Right atrium auricular region (tissue), 2 donors: ENCODE measurements at places on chromosomes 13 and 19. TPM values are rescaled to one million over a fixed set of nuclear protein-coding genes. Genes with fewer than 3 reads are reported as not detected.

Gene SULT2A1
- not detected for total RNA-seq

- H3K27me3 ChIP-seq, result no peaks in the 10 kb centered on the region
- peak overlapping the region; percentile 5 for H3K27ac ChIP-seq
- H3K4me1 ChIP-seq, result peaks cover 7% of the 10 kb centered on the region
- peaks cover 57% of the 10 kb centered on the region for H3K36me3 ChIP-seq
- DNase-seq, result no peak
These were observed 11.9 kb upstream of the F2RL3 start for GRCh38 chr19:16876904-16877361.

DNA sequence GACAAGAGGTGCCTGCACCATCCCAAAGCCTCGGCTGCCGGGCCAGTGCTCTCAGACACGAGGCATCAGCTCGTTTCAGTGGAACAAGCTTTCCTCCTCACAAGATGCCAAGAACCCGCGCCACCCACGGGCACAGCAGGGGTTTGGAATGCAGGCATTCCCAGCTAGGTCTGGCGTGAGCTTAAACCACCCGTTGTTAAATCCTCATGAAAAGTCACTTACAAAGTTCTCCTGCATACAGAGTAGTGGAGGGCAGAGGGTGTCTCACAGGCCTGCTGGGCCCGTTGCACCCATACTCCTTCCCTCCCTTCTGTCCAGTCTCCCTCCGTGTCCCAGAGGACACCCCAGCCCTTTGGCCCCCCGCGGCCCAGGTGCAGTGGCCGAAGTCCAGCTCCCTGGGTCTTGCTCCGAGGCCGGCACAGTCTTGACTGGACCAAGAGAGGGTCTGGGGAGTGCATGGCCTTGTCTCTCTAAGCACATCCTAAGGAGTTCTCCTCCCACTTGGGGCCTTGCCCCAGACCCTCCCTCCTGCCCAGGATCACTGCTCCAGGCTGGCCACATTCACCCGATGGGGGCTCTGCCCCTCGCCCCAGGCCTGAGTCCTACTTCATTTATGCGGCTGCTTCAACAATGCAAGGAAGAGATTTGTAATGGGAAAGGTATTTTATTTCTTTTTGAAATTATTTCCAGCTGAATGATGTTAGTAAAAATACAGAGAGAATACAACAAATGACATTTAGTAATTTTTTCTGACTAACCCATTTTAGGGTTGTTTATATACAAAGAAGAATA lies 35.2 kb upstream of the GRTP1 start:
- peak overlapping the region; percentile 76 for H3K27ac ChIP-seq
- no peak for DNase-seq
- no peak overlapping the region for H3K4me3 ChIP-seq
- no peaks in the 10 kb centered on the region for H3K4me1 ChIP-seq
- H3K36me3 ChIP-seq, result no peaks in the 10 kb centered on the region

Gene KLF1
- not detected for total RNA-seq

- H3K27me3 ChIP-seq, result no peaks in the 10 kb centered on the region
- no peaks in the 10 kb centered on the region for H3K36me3 ChIP-seq
- no peak for DNase-seq
- no peaks in the 10 kb centered on the region for H3K4me1 ChIP-seq
These were observed 3.8 kb upstream of the SLC7A9 start for GRCh38 chr19:32873247-32873959.

Gene ATCAY
- not detected for total RNA-seq

DNA sequence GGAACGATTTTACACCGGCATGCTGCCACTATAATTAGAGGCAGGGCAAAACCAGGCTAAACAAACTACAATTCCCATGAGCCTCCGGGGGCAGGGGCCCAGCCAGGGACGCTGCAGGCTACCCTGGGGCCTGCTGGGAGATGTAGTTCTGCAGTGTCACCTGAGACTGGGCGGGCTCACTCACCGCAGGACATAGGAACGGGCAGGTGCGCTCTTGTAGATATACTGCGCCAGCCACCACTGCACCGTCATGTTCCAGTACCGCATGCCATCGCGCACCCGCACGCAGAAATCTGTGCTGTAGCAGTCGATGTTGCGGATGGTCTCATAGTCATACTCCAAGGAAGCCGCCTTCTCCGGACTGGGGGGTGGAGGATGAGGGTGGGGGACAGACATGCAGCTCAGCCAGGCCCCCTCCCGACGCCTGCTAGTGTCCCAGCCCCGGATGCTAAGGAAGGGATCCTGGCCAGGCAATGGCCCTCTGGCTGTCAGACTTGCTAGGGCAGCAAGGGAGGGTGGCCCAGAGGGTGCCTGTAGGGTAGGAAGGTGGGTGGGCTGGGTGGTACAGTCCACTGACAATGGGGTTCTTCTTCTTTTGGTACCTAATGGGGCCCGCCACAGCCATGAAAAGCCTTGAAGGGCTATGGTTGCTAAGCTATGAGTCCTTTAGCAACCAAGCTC lies 5.8 kb upstream of the TMC4 start:
- H3K4me1 ChIP-seq, result no peaks in the 10 kb centered on the region
- H3K4me3 ChIP-seq, result no peak overlapping the region
- H3K27ac ChIP-seq, result no peak overlapping the region
- no peaks in the 10 kb centered on the region for H3K27me3 ChIP-seq
- H3K36me3 ChIP-seq, result no peaks in the 10 kb centered on the region

- no peak overlapping the region for H3K4me3 ChIP-seq
- no peaks in the 10 kb centered on the region for H3K4me1 ChIP-seq
- H3K36me3 ChIP-seq, result no peaks in the 10 kb centered on the region
These were observed 8.1 kb downstream of the SULT2B1 start for GRCh38 chr19:48560095-48560530.

- H3K27ac ChIP-seq, result no peak overlapping the region
- peak; percentile 78 for DNase-seq
- H3K27me3 ChIP-seq, result no peaks in the 10 kb centered on the region
- H3K36me3 ChIP-seq, result no peaks in the 10 kb centered on the region
- H3K4me1 ChIP-seq, result no peaks in the 10 kb centered on the region
- no peak overlapping the region for H3K4me3 ChIP-seq
These were observed 30.0 kb upstream of the TPT1 start for GRCh38 chr13:45370922-45371406.

GRCh38 chr19:51489113-51489512 lies 10.8 kb downstream of the CEACAM18 start:
- no peak overlapping the region for H3K4me3 ChIP-seq
- H3K4me1 ChIP-seq, result no peaks in the 10 kb centered on the region
- H3K27me3 ChIP-seq, result no peaks in the 10 kb centered on the region
- no peaks in the 10 kb centered on the region for H3K36me3 ChIP-seq

GRCh38 chr13:91238036-91238435 lies 109.5 kb upstream of the MIR17HG start:
- no peaks in the 10 kb centered on the region for H3K36me3 ChIP-seq
- no peaks in the 10 kb centered on the region for H3K27me3 ChIP-seq
- no peak overlapping the region for H3K27ac ChIP-seq
- no peak overlapping the region for H3K4me3 ChIP-seq
- no peaks in the 10 kb centered on the region for H3K4me1 ChIP-seq

Gene NLRP9
- total RNA-seq, result not detected

Gene DHPS
- total RNA-seq, result 60.1 TPM

Gene SULT2B1
- not detected for total RNA-seq

- no peak overlapping the region for H3K27ac ChIP-seq
- H3K4me3 ChIP-seq, result no peak overlapping the region
These were observed 44.0 kb downstream of the CCDC70 start for GRCh38 chr13:51905787-51906186.

DNA sequence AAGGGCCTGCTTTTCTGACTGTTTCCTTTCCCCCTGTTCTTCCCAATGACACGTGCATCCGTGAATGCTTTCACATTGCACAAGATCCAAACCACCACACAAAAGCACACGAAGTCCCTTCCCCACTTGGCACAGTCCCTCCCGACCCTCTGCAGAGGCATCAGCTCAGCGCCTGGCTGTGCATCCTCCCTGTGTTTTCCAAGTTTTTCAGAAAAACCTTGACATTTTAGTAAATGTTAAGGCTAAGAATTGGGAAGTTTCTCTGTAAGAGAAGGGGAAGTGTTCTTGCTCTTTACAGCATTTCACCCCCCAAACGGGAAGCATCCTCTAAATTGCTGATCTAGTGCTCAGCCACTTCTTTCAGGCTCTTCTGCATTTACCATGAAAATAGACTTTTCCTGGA lies 94.5 kb upstream of the TM9SF2 start:
- no peaks in the 10 kb centered on the region for H3K36me3 ChIP-seq
- H3K4me3 ChIP-seq, result no peak overlapping the region
- peak overlapping the region; percentile 18 for H3K27ac ChIP-seq
- no peaks in the 10 kb centered on the region for H3K4me1 ChIP-seq
- no peaks in the 10 kb centered on the region for H3K27me3 ChIP-seq

Gene LSR
- total RNA-seq, result 20.1 TPM

DNA sequence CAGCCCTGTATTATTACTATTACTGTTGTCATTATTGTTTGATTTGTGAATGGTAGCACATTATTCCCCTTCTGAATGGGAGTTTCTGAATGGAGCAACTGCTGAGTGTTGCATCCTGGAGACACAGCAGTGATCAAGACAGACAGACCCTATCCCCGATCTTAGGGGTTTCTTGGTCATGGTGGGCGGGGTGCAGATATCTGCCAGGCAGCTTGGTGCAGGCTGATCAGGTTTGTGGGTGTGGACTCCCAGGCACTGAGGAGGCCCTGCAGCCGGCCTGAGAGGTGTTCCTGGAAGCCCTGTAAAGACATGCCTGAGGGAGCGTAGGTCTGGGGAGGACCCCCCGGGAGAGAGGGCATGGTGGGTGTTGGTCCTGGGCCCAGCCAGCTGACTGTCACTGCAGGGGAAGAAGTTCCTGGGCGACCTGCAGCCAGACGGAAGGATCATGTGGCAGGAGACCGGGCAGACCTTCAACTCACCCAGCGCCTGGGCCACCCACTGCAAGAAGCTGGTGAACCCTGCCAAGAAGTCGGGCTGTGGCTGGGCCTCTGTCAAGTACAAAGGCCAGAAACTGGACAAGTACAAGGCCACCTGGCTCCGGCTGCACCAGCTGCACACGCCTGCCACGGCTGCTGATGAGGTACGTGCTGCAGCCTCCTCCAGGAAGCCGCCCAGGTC lies 2.1 kb downstream of the MPND start:
- no peak overlapping the region for H3K27ac ChIP-seq
- no peak for DNase-seq
- peaks cover 13% of the 10 kb centered on the region for H3K4me1 ChIP-seq
- no peaks in the 10 kb centered on the region for H3K36me3 ChIP-seq

Gene HTR2A
- total RNA-seq, result 0.78 TPM

- peaks cover 2% of the 10 kb centered on the region for H3K4me1 ChIP-seq
- H3K36me3 ChIP-seq, result no peaks in the 10 kb centered on the region
- H3K27me3 ChIP-seq, result no peaks in the 10 kb centered on the region
- peak; percentile 68 for DNase-seq
- H3K27ac ChIP-seq, result no peak overlapping the region
These were observed 7.4 kb downstream of the ETHE1 start for GRCh38 chr19:43519436-43520088.

DNA sequence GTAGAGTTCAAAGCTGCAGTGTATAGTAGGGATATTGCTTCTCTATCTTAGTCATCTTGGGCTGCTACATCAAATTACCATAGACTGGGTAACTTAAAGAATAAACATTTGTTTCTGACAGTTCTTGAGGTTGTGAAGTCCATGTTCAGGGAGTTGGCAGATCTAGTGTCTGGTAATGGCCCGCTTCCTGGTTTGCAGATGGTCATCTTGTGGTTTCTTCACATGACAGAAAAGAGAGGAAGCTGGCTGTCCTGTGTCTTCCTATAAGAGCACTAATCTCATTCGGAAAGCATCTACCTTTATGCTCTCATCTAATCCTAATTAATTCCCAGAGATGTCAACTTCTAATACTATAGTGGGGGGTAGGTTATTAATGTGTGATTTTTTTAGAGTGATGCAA lies 6.2 kb downstream of the ZNF763 start:
- H3K27ac ChIP-seq, result no peak overlapping the region
- no peak overlapping the region for H3K4me3 ChIP-seq
- no peaks in the 10 kb centered on the region for H3K36me3 ChIP-seq
- no peaks in the 10 kb centered on the region for H3K4me1 ChIP-seq
- no peak for DNase-seq
- H3K27me3 ChIP-seq, result no peaks in the 10 kb centered on the region

Gene YIPF2
- total RNA-seq, result 34.3 TPM

GRCh38 chr13:92135509-92135908 lies 737.1 kb downstream of the GPC5 start:
- no peaks in the 10 kb centered on the region for H3K4me1 ChIP-seq
- DNase-seq, result no peak
- H3K4me3 ChIP-seq, result no peak overlapping the region
- no peak overlapping the region for H3K27ac ChIP-seq
- H3K27me3 ChIP-seq, result no peaks in the 10 kb centered on the region
- no peaks in the 10 kb centered on the region for H3K36me3 ChIP-seq

Gene STARD13
- 21.6 TPM for total RNA-seq

- H3K27ac ChIP-seq, result no peak overlapping the region
- DNase-seq, result no peak
- no peak overlapping the region for H3K4me3 ChIP-seq
- no peaks in the 10 kb centered on the region for H3K36me3 ChIP-seq
- no peaks in the 10 kb centered on the region for H3K4me1 ChIP-seq
These were observed 139.3 kb downstream of the ENOX1 start for GRCh38 chr13:43647471-43647870.

DNA sequence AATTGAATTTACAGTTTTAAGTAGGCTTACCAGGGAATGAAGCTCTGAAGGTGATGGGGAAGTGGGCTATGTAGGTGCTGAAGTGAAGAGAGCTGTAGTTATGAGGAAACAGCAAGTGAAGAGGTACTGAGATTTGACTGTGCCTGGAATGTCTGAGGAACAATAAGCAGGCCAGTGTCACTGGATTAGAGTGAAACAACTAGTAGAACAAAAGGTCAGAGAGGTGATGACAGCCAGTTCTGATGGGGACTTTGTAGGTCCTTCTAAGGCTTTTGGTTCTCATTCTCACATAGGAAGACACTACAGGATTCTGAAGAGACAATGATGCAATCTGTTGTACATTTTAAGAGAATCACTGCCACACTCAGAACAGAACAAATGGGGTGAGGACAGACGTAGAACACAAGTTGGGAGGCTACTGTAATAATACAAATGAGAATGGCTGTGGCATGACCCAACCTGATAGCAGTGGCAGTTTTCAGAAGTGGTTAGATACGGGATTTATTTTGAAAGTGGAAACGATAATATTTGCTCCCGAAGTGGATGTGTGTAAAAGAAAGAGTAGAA lies 130.8 kb downstream of the MYCBP2 start:
- H3K36me3 ChIP-seq, result peaks cover 16% of the 10 kb centered on the region
- no peak for DNase-seq
- H3K27ac ChIP-seq, result no peak overlapping the region
- H3K4me3 ChIP-seq, result no peak overlapping the region

DNA sequence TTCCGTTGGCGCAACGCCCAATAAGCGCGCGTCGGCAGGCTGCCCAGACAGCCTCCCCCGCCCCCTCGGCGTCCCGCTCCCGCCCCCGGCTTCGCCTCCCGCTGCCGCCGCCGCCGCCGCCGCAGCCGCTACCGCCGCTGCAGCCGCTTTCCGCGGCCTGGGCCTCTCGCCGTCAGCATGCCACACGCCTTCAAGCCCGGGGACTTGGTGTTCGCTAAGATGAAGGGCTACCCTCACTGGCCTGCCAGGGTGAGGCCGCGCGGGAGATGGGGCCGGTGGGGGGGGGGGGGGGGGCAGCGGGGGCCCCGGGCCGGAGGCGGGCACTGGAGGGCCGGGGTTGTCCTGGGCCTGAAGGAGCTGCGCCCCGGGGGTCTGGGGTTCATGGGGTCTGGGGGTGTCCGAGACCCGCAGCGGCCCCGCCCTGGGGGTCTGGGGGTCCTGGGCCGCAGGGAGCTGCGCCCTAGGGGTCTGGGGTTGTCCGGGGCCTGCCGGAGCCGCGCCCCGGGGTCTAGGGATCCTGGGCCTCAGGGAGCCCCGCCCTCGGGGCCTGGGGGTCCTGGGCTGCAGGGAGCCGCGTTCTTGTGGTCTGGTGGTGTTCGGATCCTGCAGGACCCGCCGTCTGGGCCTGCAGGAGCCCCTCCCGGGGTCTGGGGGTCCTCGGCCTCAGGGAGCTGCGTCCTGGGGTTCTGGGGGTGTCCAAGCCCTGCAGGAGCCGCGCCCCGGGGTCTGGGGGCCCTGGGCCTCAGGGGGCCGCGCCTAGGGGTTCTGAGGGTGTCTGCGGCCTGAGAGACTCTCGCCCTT lies at the start of gene HDGFL2:
Gene HDGFL2 (plus strand): TSS at position 124 of the 801 bp plus-strand sequence. CDS start 54 bp downstream, at position 178.
- H3K4me1 ChIP-seq, result peaks cover 30% of the 10 kb centered on the region
- peak within 1 kb of the TSS; percentile 82 for H3K27ac ChIP-seq
- H3K27me3 ChIP-seq, result no peaks in the 10 kb centered on the region
